ENCODE measurements at places on chromosomes 6 and 20. TPM values are rescaled to one million over a fixed set of nuclear protein-coding genes. Genes with fewer than 3 reads are reported as not detected.

DNA sequence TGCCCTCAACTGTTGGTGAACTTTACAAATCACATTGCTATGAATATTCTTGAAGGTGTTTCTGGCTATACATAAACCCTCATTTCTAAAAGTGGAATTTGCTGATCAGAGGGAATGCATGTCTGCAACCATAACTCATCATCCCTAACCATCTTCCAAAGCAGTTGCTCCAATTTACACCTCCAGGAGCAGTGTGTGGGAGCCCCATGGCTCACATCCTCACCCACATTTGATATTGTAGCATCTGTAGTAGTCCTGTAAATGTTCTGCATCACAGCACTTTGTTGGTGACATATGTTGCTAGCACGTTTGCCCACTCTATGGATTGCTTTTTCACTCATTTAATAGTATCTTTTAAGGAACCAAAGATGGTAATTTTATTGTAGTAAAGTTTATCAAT lies 183.8 kb upstream of the SMLR1 start:
- H3K27ac ChIP-seq: no peak overlapping the region
- DNase-seq: no peak
- H3K4me3 ChIP-seq: no peak overlapping the region
- no peaks in the 10 kb centered on the region for H3K4me1 ChIP-seq
- H3K27me3 ChIP-seq: no peaks in the 10 kb centered on the region
- H3K36me3 ChIP-seq: no peaks in the 10 kb centered on the region

The SCRT2 gene
- total RNA-seq: not detected

GRCh38 chr20:1337441-1337840 lies 8.5 kb upstream of the SDCBP2 start:
- H3K27me3 ChIP-seq: no peaks in the 10 kb centered on the region
- no peak overlapping the region for H3K27ac ChIP-seq

GRCh38 chr6:131808460-131809269 lies 845 bp downstream of the ENPP1 start:
- H3K27ac ChIP-seq: peak overlapping the region; percentile 34
- peaks cover 5% of the 10 kb centered on the region for H3K4me1 ChIP-seq
- no peak for DNase-seq
- H3K36me3 ChIP-seq: no peaks in the 10 kb centered on the region
- peaks cover 4% of the 10 kb centered on the region for H3K27me3 ChIP-seq
- H3K4me3 ChIP-seq: peak overlapping the region; percentile 70

The ID4 gene
- 0.10 TPM for total RNA-seq

GRCh38 chr6:116575227-116575626 lies 3.9 kb downstream of the RWDD1 start:
- H3K4me1 ChIP-seq: peaks cover 13% of the 10 kb centered on the region
- no peak overlapping the region for H3K4me3 ChIP-seq
- H3K27me3 ChIP-seq: no peaks in the 10 kb centered on the region
- H3K36me3 ChIP-seq: peaks cover 15% of the 10 kb centered on the region
- H3K27ac ChIP-seq: no peak overlapping the region
- DNase-seq: no peak

DNA sequence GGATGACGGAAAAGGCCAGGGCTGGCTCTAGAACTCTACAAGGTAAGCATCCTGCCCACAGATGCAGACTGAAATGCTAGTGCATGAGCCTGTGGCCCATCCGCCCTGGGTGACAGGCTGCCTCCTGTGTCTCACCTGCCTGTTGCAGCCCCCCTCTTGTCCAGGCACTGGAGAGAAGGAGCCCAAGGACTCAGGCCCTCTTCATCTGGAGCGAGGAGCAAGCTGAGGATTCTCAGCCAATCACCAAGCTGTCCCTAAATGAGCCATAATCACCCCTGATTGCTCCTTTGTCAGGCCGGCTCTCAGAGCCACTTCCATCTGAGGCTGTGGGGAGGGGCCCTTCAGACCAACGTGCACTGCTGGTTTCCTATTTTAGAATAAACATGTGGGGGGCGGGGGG lies 10.0 kb upstream of the SLC32A1 start:
- no peak overlapping the region for H3K27ac ChIP-seq
- no peaks in the 10 kb centered on the region for H3K4me1 ChIP-seq
- peaks cover 19% of the 10 kb centered on the region for H3K27me3 ChIP-seq
- DNase-seq: no peak
- H3K36me3 ChIP-seq: no peaks in the 10 kb centered on the region

- H3K4me3 ChIP-seq: no peak overlapping the region
- no peaks in the 10 kb centered on the region for H3K36me3 ChIP-seq
- H3K27ac ChIP-seq: no peak overlapping the region
- no peaks in the 10 kb centered on the region for H3K27me3 ChIP-seq
- H3K4me1 ChIP-seq: no peaks in the 10 kb centered on the region
These were observed 15.4 kb upstream of the ERVFRD-1 start for GRCh38 chr6:11126876-11127275.

The EPPIN gene
- total RNA-seq: not detected

DNA sequence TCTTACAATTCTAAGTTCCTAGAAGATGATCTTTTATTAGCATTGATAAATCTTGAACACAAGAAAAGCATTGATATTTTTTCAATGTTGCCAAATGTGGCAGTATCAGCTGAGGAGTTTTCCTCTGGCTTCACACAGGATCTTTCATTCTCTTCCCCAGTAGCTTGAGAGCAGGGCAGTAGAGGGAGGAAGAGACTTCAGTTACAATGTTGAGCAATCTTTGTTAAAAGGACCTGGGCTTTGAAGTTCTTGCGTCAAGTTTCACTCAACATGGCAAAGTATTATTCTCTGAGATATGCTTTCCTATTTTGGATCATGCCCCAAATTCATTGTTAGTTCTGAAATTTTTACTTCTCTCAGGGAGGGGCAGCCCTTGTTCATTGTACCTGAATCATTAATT lies 238.0 kb downstream of the COL12A1 start:
- no peaks in the 10 kb centered on the region for H3K36me3 ChIP-seq
- no peaks in the 10 kb centered on the region for H3K27me3 ChIP-seq
- no peak for DNase-seq

The POM121L2 gene
- not detected for total RNA-seq

DNA sequence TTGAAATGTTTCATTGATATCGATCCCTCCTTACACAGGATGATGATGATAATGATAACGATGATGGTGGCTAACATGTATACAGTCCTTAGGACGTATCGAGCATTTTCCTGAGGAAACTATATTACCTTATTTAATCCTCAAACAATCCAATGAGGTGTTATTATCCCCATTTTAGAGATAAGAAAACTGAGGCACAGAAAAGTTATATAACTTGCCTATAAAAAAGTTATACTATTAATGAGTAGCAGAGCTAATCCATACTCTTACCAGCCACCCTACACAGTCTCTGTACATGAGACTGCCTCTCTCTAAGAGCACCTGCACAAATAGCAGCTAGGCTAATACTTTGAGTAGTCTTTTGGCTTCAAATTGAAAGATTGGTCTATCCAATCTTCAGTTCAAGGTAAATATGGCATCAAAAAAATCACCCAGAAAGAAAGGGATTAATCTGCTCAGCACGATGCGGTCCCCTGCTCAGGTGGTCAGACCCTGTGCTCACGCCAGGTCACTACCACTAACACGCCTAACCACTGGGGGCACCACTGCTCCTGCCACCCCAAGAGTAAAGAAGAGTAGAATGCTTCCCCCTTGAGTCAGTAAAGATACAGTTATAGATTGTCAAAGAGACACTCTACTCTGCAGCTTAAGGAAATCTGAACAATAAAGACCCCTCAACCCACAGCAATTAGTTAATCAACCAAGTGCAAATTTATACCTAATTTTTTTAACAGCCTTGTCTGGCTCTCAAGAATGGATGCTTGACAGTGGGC lies 15.0 kb downstream of the GABBR1 start:
- H3K27ac ChIP-seq: no peak overlapping the region
- H3K27me3 ChIP-seq: no peaks in the 10 kb centered on the region
- H3K36me3 ChIP-seq: no peaks in the 10 kb centered on the region
- no peak for DNase-seq

DNA sequence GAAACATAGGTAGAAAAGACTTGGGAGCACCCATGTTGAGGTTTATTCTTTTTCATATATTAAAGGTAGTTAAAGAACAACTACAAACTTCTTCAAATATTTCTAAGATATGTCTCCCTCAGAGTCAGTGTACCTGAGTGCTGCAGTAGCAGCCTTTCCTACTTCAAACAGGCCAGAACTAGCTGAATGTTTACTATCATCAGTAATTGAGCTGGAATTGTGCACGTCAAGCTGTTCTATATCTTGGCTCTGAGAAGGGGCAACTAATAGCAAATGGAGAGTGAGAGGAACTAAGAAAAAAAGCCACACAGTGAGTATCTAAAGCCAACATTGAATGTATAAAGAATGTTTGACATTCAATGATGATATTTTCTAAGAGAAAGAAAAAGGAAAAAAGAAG lies 21.7 kb downstream of the MTCL3 start:
- H3K4me1 ChIP-seq: no peaks in the 10 kb centered on the region
- no peaks in the 10 kb centered on the region for H3K36me3 ChIP-seq
- H3K4me3 ChIP-seq: no peak overlapping the region
- DNase-seq: no peak

- no peak overlapping the region for H3K4me3 ChIP-seq
- DNase-seq: no peak
- H3K36me3 ChIP-seq: no peaks in the 10 kb centered on the region
- no peak overlapping the region for H3K27ac ChIP-seq
- H3K4me1 ChIP-seq: peaks cover 2% of the 10 kb centered on the region
- no peaks in the 10 kb centered on the region for H3K27me3 ChIP-seq
These were observed 38.0 kb downstream of the TNFAIP3 start for GRCh38 chr6:137904822-137905617.

The MUCL3 gene
- total RNA-seq: not detected

DNA sequence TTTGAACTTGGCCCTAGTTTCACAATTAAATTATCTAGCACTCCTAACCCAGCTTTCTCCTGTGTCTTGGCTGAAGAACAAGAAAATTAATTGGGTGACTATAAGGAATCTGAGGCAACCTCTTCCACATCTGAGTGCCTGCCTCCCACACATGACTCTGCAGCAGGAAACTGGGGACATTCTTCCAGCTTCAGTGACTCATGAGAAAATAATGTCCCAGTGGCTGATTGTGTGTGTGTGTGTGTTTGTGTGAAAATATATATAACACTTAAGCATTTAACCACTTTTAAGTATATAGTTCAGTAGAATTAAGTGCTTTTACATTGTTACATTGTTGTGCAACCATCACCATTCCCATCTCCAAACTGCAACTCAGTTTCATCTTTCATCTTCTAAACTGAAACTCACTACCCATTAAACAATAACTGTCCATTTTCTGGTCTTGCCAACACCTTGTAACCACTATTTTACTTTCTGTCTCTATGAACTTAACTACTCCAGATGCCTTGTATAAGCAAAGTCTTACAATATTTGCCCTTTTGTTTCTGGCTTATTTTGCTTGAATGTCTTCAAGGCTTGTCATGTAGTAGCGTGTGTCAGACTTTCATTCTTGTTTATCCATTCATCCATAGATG lies 8.7 kb downstream of the TRIM38 start:
- H3K36me3 ChIP-seq: no peaks in the 10 kb centered on the region
- DNase-seq: peak; percentile 77
- peak overlapping the region; percentile 73 for H3K27ac ChIP-seq
- peaks cover 14% of the 10 kb centered on the region for H3K4me1 ChIP-seq

The FOXQ1 gene
- total RNA-seq: 11.7 TPM

GRCh38 chr6:142241061-142241460 lies 60.7 kb upstream of the ADGRG6 start:
- no peaks in the 10 kb centered on the region for H3K36me3 ChIP-seq
- no peaks in the 10 kb centered on the region for H3K27me3 ChIP-seq
- H3K27ac ChIP-seq: no peak overlapping the region
